ENCODE measurements at places on chromosomes 6 and 20.

DNA sequence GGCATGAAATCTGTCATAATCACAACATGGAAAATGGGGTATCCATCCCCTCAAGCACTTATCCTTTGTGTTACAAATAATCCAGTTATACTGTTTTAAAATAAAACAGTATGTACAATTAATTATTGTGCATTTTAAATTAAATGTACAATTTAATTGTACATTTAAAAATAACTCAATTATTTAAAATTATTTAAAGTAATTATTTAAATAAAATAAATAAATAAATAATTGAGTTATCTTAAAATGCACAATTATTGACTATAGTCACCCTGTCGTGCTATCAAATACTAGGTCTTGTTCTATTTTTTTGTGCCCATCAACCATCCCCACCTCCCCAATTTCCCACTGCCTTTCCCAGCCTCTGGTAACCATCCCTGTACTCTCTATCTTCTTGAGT is 66.9 kb upstream of the KCNG1 start:
- no peak for DNase-seq

DNA sequence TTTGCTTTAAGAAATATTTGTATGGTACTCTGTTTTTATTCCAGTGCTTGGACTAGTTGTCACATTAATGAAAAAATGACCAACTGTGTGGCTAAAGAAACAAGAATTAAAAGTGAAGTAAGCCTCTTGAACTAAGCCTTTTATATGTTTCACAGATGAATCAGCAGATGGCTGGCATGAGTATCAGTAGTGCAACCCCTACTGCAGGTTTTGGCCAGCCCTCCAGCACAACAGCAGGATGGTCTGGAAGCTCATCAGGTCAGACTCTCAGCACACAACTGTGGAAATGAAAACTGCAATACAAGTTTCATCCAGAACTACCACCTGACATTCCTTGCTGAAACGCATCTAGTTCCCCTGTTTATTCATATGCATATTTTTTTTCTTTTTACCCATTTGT is 96.8 kb downstream of the B3GAT2 start:
- DNase-seq = no peak

- no peak for DNase-seq
Observed at GRCh38 chr20:32325706-32326503, 32.2 kb upstream of the ASXL1 start.

GRCh38 chr6:122709922-122710512 is 69.5 kb upstream of the FABP7 start:
- no peak for DNase-seq

DNA sequence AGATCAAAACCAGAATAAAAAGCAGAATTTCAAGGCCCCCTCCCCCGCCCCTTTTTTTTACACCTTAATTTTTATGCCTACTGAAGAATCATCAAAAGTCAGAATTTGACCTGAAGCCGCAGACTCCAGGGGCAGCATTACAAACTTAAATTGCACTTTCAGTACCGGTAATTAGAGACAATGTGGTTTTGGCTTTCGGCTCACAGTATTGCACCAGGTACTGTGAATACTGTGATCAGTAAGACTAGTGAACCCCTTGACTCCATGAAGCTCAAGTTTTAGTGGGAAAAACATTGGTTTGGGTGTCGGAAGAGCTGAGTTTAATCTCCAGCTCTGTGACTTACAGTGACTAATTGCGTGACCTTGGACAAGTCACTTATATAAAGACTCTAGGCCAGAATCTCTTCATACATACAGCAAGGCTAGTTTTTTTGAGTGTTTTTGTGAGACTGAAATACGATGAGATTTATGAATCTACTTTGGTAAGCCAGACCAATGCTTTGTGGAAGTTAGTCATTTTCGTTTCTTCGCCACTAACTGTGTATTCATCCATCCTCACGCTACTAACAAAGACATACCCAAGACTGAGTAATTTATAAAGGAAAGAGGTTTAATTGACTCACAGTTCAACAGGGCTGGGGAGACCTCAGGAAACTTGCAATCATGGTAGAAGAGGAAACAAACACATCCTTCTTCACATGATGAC is 114.7 kb downstream of the SASH1 start:
- no peak for DNase-seq

- DNase-seq = no peak
Observed at GRCh38 chr6:41670703-41671360, 32.6 kb downstream of the MDFI start.

All from stimulated activated CD8-positive, alpha-beta memory T cell treated with anti-CD3 and anti-CD28 coated beads, Interleukin-7, amount 100 ng/mL, for 1 hour (primary cell).